Gastroesophageal sphincter (tissue), 4 donors: ENCODE measurements at places on chromosomes 6 and 20.

DNA sequence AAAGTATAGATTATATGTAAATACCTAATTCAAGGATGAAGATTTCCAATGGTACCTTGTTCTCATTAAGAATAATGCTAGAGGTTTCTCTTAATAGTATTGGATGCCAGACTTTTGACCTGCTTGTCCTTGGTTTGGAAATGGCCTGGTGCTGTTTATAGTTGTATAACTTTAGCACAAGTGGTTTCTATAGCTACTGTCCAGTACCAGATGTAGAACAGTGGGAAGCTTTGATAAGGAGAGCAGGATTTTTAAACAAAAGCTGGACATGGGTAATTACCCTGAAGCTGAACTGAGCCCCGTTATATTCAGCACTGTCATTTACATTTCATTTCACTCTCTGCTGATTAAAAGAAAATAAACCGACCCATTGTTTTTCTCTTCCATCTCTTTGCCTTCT lies 43.7 kb downstream of the TRMT11 start:
- ATAC-seq: no peak

GRCh38 chr6:26421259-26422144 lies 18.8 kb upstream of the BTN3A3 start:
- peak; percentile 99 for ATAC-seq

DNA sequence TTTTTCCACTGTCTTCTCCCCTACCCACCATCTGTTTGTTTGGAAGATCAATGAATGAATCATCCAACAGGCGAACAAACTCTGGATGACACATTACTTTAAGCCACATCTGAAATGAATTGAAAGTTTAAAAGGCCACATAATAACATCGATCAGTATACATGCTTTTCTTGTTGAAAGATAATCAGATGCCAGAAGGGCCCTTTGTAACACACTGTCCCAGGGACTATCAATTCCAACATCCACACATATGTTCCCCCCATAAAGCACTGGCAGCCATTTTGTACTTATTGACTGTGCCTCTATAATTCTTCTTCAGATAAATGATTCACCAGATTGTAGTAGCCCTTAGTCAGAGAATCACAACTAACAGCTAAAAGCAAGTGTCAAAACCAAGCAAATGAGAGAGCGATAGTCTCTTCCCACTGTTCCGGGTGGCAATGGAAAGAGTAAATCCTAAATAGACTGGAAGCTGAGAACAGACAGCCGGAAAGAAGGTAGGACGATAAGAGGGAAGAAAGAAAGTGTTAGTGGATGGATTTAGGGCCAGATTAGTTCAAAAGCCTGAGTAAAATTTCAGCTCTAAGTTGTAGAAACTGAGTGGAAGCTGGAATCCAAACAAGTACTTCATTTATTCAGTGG lies 184.9 kb upstream of the TENT5A start:
- ATAC-seq: no peak

DNA sequence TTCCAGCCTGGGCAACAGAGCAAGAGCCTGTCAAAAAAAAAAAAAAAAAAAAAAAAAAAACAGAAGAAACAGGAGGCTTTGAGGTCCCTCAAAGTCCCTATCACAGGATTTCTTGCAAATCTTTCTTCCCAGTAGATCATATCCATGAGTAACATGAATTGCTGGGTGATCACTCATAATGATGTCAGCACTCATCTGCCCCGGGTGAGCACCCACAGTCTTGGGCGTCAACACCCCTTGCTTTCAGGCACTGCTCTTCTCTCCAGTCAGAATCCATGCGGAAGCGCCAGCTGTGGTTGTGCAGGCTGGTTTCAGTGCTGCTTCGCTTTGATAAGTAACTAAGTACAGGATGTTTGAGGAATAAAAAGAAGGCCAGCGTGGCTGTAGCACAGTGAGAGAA lies 40.2 kb upstream of the INSM1 start:
- ATAC-seq: no peak

DNA sequence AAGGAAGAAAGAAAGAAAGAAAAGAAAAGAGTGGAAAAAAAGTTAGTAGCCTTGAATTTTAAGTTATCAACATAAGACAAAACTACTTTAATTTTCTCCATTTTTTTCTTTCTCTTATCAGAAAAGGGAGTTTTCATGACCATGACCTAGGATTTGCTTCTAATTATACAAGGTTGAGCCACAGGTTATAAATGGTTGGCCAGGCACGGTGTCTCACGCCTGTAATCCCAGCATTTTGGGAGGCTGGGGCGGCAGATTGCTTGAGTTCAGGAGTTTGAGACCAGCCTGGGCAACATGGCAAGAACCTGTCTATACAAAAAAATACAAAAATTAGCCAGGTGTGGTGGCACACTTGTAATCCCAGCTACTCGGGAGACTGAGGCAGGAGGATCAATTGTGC lies 7.8 kb upstream of the MTRES1 start:
- ATAC-seq: no peak

DNA sequence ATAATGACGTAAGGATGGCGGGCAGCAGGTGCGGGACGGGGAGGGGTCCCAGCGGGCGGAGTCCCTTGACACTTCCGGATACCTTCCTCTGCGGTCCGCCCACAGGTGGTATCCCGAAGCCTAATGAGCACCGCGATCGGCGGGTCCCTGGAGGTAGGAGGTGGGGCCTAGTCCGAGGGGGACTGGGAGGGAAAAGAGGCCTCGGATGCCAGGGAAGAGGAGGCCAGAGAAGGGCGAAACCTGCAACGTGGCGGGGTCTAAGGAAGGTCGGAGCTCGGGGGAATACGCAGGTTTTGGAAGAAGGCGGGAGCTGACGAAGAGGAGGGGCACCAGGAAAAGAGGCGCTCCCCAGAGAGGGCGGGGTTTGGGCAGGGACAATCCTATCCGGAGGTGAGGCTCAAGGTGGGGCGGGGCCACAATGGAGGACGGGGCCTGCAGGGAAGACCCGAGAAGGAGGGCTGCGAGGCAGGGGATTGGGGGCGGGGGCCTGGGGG lies 3.7 kb downstream of the PRSS16 start:
- peak; percentile 60 for ATAC-seq

DNA sequence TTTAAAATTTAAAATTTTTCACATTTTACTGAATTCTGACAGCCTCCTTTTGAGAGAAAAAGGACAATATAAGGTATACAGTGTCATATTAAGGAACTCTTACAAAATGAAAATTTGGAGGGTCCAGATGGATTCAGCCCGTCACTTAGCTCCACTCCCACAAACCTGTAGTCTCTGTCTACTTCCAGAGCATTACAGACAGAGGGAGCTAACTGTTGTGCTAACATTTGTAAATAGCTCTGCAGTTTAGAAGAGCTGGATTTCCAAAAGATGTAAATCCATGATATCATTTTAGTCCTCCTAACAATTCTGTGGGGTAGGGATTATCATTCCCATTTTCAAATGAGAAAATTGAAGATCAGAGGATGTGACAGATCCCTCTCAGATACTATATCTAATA lies 16.1 kb upstream of the SERINC3 start:
- ATAC-seq: peak; percentile 37

DNA sequence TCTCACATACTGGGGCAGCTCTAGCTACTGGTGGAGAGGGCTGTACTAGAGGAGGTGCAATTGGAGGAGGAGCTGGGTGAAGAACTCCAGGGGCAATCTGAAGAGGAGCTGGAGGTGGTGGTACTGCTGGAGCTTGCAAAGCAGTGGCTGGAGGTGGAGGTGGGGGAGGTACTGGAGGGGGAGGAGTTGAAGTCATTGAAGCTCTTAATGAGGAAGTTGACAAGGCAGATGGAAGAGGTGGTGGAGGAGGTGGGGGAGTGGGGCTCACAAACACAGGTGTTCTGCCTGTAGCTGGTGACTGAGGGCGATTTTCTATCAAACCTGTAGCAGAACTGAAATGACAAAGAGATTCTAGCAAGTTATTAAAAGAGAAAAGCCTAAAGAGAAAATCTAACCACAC lies 77.6 kb downstream of the WASF1 start:
- ATAC-seq: peak; percentile 14

DNA sequence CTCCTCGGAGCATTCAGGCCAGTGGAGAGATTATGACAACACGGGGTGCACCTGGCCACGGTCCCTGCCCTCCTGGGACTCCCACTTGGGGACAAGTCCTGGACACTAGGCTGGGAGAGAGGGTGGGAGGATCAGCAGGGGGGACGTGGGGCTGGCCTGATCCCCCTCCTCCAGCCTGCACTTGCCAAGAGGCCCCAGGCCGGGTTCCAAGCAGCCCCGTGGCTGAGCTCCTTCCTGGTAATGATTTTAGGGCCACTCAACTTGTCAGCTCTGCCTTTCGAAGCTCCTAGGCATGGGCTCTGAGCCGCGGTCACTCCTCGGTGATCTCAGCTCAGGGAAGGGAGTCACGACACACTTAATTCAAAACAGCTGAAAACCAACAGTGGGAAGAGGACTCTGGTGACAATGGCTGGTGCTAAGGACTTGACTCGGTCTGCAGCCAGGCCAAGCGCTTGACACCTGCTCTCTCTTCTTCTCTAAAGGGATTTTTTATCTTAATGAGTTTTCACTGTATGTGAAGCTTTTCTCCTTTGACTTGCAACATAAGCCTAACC lies 161.7 kb downstream of the BMP7 start:
- ATAC-seq: no peak

DNA sequence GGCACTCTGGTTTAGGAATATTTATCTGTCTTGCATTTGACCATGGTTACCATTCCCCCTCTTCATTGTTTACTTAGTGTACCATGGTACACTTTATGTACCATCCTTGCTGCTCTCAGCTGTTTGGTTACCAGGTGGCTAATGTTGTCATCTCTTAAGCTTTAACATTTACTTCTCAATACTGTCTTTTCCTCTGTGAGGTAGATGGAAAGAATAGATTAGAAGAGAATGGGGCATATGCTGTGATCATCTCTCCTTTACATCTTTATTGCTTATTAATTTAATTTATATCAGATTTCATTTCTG lies 109.2 kb downstream of the NCOA3 start:
- no peak for ATAC-seq

DNA sequence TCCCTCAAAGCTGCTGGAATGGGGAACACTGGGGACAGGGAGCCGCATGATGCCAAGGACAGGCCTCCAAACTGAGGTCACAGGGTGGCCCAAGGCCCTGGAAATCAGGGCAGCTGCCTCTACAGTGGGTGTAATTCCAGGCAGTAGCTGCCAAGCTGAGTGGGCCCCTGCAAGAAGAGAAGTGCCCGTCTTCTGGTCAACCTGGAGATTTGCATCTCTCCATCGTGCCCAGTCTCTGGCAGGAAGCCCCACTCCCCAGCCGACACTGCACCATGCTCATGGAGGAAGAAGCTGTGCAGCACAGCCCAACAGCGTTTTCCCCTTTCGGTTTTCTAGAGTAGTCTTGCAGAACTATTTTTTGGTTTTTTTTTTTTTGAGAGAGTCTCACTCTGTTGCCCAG lies 2.2 kb upstream of the FAM209A start:
- no peak for ATAC-seq

- no peak for ATAC-seq
Measured at GRCh38 chr6:119961450-119961849, 611.9 kb upstream of the MAN1A1 start.

GRCh38 chr20:15895560-15896084 lies 677.6 kb downstream of the KIF16B start:
- ATAC-seq: no peak

GRCh38 chr6:324729-325125 lies 32.4 kb downstream of the DUSP22 start:
- ATAC-seq: no peak

GRCh38 chr6:11613336-11613735 lies 75.8 kb downstream of the TMEM170B start:
- no peak for ATAC-seq

GRCh38 chr6:152233547-152234320 lies 403.4 kb downstream of the SYNE1 start:
- no peak for ATAC-seq

GRCh38 chr6:169844946-169845345 lies 93.5 kb downstream of the ERMARD start:
- ATAC-seq: no peak

DNA sequence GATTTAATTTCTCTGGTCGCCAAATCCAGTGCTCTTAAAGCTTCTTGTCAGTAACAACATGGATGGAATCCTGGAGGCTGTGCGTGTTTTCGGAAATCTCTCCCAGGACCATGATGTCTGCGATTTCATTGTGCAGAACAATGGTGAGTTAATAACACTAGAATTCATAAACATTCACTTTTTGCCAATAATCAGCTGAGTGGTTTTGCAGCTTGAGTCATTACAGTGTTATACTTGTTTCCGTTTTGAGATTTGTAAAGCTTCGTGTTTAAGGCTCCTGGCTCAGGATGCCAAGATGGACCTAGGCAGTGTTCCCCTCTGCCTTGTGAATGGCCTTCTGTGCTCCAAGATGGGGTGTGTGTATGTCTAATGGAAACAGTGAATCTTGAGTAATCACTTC lies 113.8 kb downstream of the ARMC2 start:
- peak; percentile 67 for ATAC-seq

DNA sequence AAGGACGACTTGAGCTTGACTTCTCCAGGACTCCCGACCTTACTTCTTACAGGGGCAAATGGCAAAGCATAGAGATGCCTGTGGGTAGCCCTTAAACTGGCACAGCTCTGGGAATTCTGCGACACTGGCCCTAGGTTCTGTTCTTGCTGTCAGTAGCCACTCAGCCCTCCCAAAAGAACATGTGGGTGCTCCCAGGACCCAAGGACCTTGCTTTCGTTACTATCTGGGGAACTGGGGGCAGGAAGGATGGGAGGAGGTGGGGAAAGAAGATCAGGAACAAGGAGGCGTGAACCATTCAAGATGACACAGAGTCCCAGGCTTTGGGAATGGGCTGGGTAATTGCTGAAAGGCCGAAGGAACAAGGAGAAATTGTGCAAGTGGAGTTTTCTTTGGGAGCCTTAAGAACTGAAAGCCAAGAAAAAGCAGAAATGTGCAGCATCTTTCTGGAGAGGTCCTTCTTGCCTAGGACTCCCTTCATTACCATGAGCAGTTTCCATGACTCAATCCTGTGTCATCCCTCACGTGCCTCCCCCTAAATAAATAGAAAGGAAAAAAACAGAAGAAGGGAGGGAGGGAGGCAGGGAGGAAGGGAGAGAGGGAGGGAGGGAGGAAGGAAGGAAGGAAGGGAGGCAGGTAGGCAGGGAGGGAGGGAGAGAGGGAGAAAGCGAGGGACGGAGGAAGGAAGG lies 284.6 kb upstream of the FOXQ1 start:
- no peak for ATAC-seq

DNA sequence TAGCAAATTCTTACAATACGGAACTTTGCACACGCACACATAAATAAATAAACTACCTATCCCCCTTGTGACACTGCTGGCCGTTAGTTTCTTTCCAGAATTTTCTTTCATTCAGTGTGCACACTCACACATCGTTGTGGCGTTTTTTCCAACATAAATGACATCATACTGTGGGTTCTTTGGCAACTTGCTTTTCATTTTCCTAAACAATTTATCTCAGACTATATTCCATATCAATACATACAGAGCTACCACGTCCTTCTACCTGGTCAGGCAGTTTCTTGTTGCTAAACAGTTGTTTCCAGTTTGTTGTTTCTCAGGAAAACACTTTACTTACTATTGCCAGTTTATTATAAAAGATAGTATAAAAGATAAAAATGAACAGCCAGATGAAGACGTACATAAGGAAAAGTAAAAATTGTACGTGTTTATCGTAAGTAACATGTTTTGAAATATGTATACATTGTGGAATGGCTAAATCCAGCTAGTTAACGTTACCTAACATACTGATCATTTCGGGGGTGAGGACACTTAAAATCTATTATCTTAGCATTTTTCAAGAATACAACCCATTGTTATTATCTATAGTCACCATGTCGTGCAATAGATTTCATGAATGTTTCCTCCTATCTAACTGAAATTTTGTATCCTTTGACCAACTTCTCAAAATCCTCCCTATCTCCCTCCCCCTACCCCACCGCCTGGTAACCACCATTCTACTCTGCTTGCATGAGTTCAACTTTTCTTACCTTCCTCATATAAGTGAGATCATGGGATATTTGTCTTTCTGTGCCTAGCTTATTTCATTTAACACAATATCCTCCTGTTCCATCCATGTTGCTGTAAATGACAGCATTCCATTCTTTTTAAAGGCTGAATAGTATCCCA lies 1.2 kb upstream of the TP53RK start:
- ATAC-seq: no peak
